Activated CD8-positive, alpha-beta T cell treated with anti-CD3 and anti-CD28 coated beads, Interleukin-2, amount 10 ng/mL, durations not matched to agents 7 days and 5 days (primary cell): ENCODE measurements at places on chromosomes 3 and 15. TPM values are rescaled to one million over a fixed set of nuclear protein-coding genes. Genes with fewer than 3 reads are reported as not detected.

DNA sequence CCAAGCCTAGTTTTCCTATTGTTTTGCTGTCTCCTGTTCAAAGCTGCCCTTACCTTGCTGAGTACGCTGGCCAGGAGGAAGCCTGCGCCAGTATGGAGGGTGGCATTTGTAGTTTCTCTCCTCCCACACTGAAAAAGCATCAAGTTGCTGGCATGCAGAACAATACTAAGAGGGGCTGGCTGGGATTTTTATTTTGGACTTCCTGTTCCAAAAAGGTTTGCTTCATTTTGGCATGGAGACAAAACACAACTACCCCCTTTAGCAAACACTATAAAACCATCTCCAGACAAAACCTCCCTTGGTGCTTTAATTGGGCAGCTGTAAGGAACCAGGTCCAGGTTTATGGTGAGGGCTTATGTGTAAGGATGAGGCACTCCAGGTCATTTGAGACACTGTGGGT, 457.6 kb downstream of the PDCD6IP start:
- no peak overlapping the region for H3K27ac ChIP-seq
- no peak overlapping the region for H3K4me3 ChIP-seq
- H3K4me1 ChIP-seq: no peaks in the 10 kb centered on the region

GRCh38 chr15:68808770-68809169, 11.9 kb downstream of the ANP32A start:
- H3K27me3 ChIP-seq: no peaks in the 10 kb centered on the region
- H3K36me3 ChIP-seq: peaks cover 42% of the 10 kb centered on the region
- H3K4me1 ChIP-seq: peaks cover 68% of the 10 kb centered on the region
- DNase-seq: no peak

- DNase-seq: no peak
- H3K36me3 ChIP-seq: no peaks in the 10 kb centered on the region
- H3K27me3 ChIP-seq: peaks cover 17% of the 10 kb centered on the region
- H3K27ac ChIP-seq: no peak overlapping the region
Observed at GRCh38 chr3:149648525-149648924, 9.3 kb downstream of the WWTR1 start.

MAP1A gene
- 5.3 TPM for total RNA-seq

GRCh38 chr3:183354874-183355273, 73.5 kb downstream of the MCF2L2 start:
- H3K4me1 ChIP-seq: peaks cover 16% of the 10 kb centered on the region
- no peak for DNase-seq
- peaks cover 2% of the 10 kb centered on the region for H3K36me3 ChIP-seq
- H3K4me3 ChIP-seq: no peak overlapping the region

- H3K36me3 ChIP-seq: no peaks in the 10 kb centered on the region
- DNase-seq: no peak
- H3K27ac ChIP-seq: no peak overlapping the region
- no peaks in the 10 kb centered on the region for H3K4me1 ChIP-seq
Observed at GRCh38 chr3:169562988-169563774, 100.3 kb downstream of the MECOM start.

SEMA5B gene
- not detected for total RNA-seq

GRCh38 chr3:30393079-30393478, 213.3 kb upstream of the TGFBR2 start:
- no peak for DNase-seq
- no peak overlapping the region for H3K4me3 ChIP-seq
- H3K4me1 ChIP-seq: no peaks in the 10 kb centered on the region
- H3K36me3 ChIP-seq: peaks cover 3% of the 10 kb centered on the region

CX3CR1 gene
- total RNA-seq: 0.42 TPM

TICRR gene
- total RNA-seq: 36.5 TPM

PP2D1 gene
- not detected for total RNA-seq

- H3K27ac ChIP-seq: peak overlapping the region; percentile 61
- peaks cover 9% of the 10 kb centered on the region for H3K36me3 ChIP-seq
- H3K27me3 ChIP-seq: peaks cover 3% of the 10 kb centered on the region
- H3K4me1 ChIP-seq: peaks cover 41% of the 10 kb centered on the region
Observed at GRCh38 chr15:59388670-59389069, 16.0 kb upstream of the MYO1E start.

DNA sequence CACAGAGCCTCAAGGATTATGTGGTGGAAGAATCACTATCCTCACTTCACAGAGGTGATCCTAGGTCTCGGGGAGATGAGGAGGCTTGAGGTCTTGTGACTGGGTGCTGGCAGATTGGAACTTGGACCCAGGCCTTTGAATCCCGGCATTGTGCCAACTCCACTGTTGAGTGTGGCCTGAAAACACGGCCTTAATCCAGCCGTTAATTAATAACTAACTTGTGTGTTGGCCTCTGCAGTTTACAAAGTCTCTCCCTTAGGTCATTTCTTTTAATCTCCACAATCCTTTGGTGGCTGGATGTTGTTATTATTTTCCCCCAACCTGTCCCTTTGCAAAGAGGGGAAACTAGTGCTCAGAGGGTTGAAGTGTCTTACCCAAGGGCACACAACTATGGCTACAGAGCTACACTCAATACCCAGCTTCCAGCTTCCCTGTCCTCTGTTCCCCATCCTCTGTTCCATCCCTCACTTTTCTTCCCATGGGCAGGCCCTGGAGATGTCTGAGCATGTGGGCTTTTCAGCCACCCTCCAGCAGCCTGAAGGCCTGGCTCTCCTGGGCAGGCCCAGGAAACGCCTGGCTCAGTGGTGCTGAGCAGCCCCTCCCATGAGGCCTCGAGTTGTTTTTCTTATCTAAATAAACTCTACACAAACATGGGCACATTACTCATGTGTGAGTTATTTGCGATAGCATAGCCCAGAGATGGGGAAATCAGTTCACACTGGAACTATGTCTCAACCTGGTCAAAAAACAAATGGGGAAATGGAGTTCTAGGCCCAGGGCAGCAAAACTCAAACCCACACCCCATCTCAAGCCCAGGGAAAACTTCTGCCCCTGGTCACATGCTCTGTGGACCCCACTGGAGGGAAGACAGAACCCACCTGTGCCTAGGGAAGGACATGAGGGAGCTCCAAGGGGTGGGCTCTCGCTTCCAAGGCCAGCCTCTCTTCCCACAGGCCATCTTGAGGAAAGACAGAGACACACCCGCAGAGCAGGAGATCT, 16.8 kb upstream of the SMAD3 start:
- H3K4me1 ChIP-seq: peaks cover 21% of the 10 kb centered on the region
- no peak overlapping the region for H3K4me3 ChIP-seq
- no peak for DNase-seq
- no peaks in the 10 kb centered on the region for H3K27me3 ChIP-seq
- H3K27ac ChIP-seq: no peak overlapping the region

DNA sequence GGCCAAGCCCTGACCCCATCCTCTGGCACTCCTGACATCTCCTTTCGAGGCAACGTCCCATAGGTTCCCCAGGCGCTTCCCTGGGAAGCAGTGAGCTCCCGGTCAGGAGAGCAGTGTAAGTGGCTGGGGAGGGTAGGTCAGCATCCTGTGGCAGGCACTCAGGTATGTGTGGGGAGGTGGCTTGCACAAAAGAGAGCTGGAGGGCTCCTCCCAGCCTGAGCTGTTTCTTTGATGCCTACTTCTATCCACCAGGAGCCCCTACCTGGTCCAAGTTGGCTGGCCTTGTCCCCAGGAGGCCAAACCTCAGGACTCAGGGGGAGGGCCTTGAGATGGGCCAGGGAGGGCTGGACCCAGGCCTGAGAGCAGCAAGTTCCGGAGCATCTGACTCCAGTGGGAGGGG, 31.7 kb upstream of the LINGO1 start:
- H3K4me3 ChIP-seq: no peak overlapping the region
- H3K27me3 ChIP-seq: peaks cover 7% of the 10 kb centered on the region
- no peaks in the 10 kb centered on the region for H3K36me3 ChIP-seq
- no peak overlapping the region for H3K27ac ChIP-seq
- no peak for DNase-seq
- H3K4me1 ChIP-seq: no peaks in the 10 kb centered on the region

DNA sequence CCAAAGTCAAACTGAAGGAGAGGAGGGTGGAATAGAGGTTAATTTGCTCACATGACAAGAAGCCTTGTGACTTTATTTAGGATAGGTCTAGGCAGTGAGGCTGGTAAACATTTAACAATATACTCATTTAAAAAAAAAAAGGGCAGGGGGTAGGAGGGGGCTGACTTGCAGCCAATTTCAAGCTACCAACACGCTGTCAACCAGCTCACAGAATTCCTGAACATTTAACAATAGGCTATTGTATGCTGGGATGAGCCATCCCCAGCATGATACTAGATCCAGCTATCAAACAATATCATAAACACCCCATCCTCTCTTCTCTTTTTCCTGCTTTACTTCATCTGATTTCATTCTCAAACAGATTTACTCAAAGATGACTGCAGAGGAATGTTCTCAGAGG, 1096.3 kb upstream of the CFAP20DC start:
- no peaks in the 10 kb centered on the region for H3K27me3 ChIP-seq
- H3K36me3 ChIP-seq: no peaks in the 10 kb centered on the region
- no peak overlapping the region for H3K4me3 ChIP-seq
- no peak overlapping the region for H3K27ac ChIP-seq
- DNase-seq: no peak

EPHA3 gene
- total RNA-seq: not detected

DNA sequence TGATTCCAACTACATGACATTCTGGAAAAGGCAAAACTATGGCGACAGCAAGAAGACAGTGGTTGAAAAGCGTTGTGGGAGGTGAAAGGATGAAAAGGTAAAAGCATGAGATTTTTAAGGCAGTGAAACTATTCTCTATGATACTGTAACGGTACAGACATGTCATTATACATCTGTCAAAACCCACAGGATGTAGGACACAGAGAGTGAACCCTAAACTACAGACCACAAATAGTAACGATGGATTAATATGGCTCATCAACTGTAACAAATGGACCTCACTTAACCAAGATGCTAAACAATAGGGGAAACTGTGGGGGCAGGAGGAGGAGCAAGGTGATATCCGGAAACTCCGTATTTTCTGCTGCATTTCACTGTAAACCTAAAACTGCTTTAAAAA, 39.1 kb downstream of the MYO9A start:
- H3K4me3 ChIP-seq: no peak overlapping the region
- no peak for DNase-seq
- H3K27me3 ChIP-seq: no peaks in the 10 kb centered on the region
- no peak overlapping the region for H3K27ac ChIP-seq
- H3K36me3 ChIP-seq: no peaks in the 10 kb centered on the region
- H3K4me1 ChIP-seq: peaks cover 8% of the 10 kb centered on the region

GRCh38 chr15:70055601-70056051, 42.1 kb downstream of the TLE3 start:
- H3K4me1 ChIP-seq: no peaks in the 10 kb centered on the region
- H3K27ac ChIP-seq: no peak overlapping the region
- H3K36me3 ChIP-seq: peaks cover 66% of the 10 kb centered on the region
- H3K27me3 ChIP-seq: no peaks in the 10 kb centered on the region
- H3K4me3 ChIP-seq: no peak overlapping the region

DNA sequence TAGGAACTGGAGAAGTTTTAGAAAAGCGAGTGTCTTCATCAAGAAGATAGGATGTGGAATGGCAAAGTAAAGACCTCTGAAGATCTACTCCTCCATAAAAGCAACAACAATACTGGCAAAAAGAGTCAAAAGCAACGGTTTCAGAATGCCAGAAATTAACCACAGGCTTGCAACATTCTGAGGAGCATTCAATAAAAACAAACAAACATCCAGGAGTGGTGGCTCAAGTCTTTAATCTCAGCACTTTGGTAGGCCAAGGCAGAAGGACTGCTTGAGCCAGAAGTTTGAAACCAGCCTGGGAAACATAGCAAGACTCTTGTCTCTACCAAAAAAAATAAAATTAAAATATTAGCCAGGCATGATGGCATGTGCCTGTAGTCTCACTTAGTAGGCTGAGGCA, 143.2 kb upstream of the HACD2 start:
- DNase-seq: no peak
- no peak overlapping the region for H3K27ac ChIP-seq
- no peaks in the 10 kb centered on the region for H3K4me1 ChIP-seq
- H3K27me3 ChIP-seq: peaks cover 18% of the 10 kb centered on the region
- H3K36me3 ChIP-seq: no peaks in the 10 kb centered on the region

RNF7 gene
- total RNA-seq: 61.2 TPM

- no peak overlapping the region for H3K4me3 ChIP-seq
- no peaks in the 10 kb centered on the region for H3K4me1 ChIP-seq
- H3K27ac ChIP-seq: no peak overlapping the region
- H3K36me3 ChIP-seq: peaks cover 34% of the 10 kb centered on the region
Observed at GRCh38 chr3:49511639-49512038, 41.6 kb downstream of the DAG1 start.

DNA sequence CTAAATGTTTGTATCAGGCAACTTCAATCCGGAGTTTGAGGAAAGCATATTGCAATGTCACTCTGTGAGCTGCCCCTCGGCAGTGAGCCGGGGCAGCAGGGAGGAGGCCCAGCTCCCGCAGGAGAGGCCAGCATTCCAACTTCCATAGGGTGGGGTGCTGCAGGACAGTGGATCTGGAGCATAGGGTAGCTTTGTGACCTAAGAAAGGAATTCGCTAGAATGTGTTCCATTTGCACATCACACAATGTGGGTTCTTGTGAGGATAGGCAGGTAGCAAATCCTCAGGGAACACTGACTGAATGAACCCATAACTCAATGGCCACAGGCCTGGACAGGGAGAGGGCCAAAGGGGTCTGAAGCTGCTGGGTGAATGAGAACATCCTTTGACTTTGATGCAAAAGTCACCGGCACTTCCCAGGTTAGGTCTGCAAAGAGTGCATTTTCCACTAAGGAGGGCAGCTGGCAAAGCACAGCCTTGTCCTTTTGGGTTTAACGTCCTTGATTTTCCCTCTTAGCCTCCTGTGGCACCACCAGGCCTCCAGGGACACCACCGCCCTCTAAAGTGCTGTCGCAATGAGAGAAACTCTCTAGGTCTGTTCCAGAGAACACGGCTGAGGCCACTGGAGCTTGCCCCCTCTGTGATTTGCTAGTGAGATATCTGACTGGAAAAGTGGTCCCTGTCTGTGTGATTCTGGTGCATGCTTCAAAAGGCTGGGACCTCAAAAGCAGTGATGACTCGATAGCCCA, 36.2 kb downstream of the GABRB3 start:
- no peak for DNase-seq
- no peaks in the 10 kb centered on the region for H3K27me3 ChIP-seq
- H3K27ac ChIP-seq: no peak overlapping the region
- no peaks in the 10 kb centered on the region for H3K4me1 ChIP-seq

DNA sequence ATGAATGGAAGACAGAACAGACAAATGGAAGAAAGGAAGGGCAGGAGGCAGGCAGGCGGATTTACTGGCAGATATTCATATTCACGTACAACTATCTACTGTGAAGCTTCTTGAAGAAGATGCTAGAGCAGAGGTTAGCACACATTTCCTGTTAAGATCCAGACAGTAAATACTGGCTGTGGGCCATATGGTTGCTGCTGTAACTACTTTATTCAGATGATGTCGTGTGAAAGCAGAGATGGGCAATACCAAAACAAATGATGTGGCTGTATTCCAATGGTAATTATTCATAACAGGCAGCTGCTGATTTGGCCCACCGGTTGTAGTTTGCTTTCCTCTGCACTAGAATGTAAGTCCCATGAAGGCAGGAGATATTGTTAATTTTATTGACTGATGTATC, 115.7 kb upstream of the PRTG start:
- no peak overlapping the region for H3K4me3 ChIP-seq
- no peaks in the 10 kb centered on the region for H3K36me3 ChIP-seq
- DNase-seq: no peak
- no peak overlapping the region for H3K27ac ChIP-seq
- H3K4me1 ChIP-seq: no peaks in the 10 kb centered on the region
